Anterior cingulate cortex (tissue), 58 donors: ENCODE measurements at places on chromosomes 7 and 10.

- DNase-seq: no peak
Observed at GRCh38 chr7:27143023-27143949, at the start of gene HOXA5. Gene HOXA5, minus strand, starts transcription at chr7:27143681. Its CDS starts 74 bp downstream, at chr7:27143607.

GRCh38 chr7:115844857-115845256 lies 185.7 kb downstream of the TFEC start:
- DNase-seq: no peak

- no peak for DNase-seq
Observed at GRCh38 chr7:81064426-81064825, 145.6 kb upstream of the SEMA3C start.

GRCh38 chr10:62382831-62383230 lies 8.7 kb downstream of the ZNF365 start:
- no peak for DNase-seq

DNA sequence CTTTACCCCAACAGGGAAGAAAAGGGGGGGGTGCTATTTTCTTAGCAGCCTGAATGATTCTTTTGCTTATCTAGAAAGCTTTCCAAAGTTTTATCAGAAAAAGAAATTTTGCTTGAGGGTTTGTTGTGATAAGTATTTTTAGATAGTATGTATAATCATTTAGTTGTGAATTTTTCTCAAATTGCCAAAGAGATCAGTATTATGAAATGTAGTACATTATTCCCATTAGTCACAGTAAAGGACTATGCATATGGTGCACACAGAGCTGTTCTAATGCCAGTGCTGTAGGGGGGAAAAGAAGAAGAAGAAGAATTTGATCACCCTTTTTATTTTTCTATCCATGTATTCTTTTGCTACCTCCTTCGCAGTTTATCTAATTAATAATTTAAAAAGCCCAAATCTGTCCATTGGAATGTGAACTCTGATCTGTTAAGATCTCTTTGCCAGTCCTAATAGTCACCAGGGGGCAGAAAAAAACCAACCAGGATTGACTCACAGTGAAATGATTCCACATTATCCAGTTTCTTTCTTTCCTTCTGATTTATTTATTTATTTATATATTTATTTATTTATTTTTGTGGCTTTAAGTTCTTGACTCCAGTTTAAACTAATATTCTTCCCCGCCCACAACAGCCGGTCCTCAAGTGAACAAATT lies 4.7 kb downstream of the RBM20 start:
- DNase-seq: no peak

- DNase-seq: no peak
Observed at GRCh38 chr7:151868396-151869108, 8.4 kb downstream of the PRKAG2 start.

GRCh38 chr10:29102636-29103035 lies 186.2 kb upstream of the LYZL1 start:
- no peak for DNase-seq

GRCh38 chr7:156854654-156855053 lies 38.3 kb downstream of the LMBR1 start:
- no peak for DNase-seq

DNA sequence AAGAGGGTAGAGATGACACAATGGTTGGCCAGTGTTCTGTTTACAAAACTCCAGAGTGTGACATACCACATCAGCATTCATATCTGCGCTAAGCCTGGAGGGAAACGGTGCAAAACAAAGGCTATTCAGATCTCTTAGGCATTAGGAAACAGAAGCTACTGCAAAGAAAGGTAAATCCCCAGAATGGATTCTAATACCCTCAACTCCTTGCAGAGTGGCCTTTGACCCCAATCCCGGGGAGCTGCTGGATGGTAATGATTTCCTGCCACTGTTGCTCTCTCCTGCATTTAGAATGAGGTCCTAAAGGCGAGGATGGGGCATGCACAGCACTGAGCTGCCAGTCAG lies 65.2 kb downstream of the AOAH start:
- DNase-seq: no peak

GRCh38 chr10:75023074-75023473 lies 88.4 kb upstream of the SAMD8 start:
- DNase-seq: no peak

DNA sequence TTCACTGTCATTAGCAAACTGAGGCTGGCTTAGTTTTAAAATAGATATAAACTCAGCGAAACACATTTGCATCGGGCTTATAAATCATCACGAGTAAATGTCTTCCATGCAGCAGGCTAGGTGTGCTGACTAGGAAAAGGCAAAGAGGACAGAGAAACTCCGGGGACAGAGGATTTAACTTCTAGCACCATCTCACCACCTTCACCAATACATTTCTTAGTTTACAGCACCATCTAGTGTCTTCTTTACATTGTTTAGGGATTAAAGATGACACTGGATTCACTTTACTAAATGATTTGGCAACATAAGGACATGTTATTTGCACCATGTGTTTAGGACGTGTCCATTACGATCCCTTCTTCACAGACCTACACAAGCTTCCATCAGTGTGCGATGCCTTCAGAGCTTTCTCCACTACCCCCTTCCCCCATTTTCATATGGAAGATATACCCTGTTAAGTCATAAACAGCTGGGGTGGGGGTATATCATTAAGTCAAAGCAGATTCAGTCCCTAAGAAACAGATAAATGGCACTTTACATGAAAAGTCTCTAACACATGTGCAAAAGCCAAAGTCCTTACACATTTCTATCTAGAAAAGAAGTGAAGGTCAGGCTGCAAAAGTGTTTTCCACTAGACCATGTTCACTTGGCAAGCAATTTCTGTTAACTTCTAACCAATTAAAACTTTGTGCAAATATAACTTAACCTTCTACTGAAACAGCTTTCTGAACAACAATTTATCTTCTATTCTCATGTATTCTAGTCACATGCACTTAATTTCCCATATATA lies 103.3 kb downstream of the GRB10 start:
- DNase-seq: no peak

- DNase-seq: no peak
Observed at GRCh38 chr10:103047381-103047780, 129.3 kb downstream of the CNNM2 start.

DNA sequence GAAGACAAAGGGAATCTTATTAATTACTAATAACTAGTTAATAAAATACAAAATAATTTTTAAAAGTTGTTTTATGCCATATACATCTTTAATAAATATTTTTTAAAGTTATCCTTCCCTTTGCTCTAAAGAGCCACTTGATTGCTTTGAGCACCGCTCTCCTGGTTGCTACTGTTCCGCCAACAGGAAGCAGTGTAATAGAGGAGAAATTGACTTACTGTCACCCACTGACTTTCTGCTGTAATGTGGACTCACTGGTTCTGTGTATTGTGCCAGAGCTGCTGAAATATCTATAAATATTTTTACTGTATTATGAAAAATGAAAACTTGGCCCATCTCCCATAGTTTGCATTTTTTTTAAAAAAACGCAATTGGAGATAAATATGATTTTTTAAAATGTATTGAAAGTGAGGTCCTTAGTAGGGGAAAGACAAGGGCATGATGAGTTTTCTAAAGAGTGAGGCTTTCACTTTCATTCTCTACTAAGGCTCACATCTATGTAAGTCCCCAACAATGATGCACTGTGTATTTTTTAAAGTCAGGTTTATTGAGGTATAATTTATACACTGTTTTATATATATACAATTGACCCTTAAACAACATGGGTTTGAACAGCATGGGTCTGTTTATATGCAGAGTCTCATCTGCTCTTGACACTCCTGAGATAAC lies 100.5 kb downstream of the NPY start:
- DNase-seq: no peak

DNA sequence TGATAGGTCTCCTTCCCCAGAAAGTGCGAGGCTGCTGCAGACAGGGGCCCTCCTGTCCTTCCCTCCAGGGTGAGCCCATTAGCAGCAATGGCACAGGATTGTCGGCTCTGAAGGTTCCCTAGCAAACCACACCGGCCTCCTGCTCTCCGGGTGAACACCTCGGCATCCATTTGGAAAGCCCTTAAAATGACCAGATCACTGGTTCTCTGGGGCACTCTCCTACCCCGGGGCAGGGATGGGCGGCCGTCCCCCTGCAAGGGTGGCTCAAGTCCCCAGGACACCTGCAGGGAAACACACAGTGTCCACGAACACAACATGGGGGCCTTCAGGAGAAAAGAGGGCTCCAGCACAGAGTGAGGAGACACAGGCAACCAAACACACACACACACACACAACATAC lies 459.1 kb downstream of the PTPRN2 start:
- no peak for DNase-seq

DNA sequence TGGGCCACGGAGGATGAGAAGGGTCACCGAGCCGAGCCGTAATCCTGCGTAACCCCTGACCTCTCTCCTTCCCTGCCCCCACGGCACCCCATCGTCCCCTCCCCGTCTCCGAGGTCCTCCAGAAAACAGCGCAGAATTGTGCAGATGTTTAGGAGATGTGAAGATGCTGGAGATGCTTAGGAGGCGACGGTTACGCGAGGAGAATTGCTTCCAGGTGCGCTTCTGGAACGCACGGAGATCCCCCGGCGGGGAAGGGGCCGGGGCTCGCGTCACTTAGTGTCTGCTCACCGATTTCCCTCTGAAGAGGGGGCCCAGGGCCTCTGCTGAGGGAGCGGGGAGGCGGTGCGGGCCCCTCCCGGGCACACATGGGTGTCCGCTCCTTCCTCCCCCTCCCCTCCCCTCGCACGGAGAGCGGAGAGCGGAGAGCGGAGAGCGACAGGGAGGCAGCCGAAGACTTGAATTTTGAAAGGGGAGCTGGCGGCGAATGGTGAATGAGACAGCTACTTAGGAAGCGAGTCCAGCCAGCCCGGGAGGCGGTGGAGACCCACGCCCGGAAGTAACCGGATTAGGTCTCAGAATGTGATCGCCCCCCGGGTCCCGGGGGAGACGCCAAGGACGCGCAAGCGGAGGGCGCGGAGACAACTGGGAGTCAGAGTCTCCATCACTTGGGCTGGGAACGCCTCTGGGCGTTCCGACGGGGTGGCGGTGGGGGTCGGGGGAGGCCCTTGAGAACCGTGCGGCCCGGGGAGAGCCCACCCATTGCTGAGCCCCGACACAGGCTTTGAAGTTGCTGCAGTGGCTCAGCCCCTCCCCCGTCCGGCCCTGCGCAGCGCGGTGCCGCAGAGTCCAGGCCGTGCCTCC lies 8.7 kb upstream of the EN2 start:
- DNase-seq: no peak

DNA sequence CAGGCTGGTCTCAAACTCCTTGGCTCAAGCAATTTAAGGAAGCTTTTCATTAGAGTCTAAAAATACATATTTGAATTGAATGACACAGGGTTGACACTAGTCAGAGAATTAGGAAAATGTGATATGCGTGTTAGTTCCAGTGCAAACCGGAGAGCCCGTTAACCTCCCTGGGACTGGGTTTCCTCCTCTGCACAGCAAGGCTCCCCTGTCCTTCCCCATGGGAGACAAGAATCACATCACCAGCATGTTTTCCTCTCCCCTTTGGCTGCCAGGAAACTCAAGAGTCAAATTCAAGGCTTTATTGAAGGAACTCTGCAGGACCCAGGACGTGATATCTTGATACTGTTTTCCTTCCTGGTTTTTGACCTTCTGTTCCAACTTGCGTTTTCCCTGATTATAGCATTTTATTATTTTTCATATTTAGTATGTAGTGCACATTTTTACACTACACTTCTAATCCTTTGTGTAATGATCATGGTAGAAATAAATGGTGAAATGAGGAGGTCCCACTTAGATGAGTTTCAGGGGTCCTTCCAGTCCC lies 24.9 kb downstream of the GSTO2 start:
- DNase-seq: no peak

DNA sequence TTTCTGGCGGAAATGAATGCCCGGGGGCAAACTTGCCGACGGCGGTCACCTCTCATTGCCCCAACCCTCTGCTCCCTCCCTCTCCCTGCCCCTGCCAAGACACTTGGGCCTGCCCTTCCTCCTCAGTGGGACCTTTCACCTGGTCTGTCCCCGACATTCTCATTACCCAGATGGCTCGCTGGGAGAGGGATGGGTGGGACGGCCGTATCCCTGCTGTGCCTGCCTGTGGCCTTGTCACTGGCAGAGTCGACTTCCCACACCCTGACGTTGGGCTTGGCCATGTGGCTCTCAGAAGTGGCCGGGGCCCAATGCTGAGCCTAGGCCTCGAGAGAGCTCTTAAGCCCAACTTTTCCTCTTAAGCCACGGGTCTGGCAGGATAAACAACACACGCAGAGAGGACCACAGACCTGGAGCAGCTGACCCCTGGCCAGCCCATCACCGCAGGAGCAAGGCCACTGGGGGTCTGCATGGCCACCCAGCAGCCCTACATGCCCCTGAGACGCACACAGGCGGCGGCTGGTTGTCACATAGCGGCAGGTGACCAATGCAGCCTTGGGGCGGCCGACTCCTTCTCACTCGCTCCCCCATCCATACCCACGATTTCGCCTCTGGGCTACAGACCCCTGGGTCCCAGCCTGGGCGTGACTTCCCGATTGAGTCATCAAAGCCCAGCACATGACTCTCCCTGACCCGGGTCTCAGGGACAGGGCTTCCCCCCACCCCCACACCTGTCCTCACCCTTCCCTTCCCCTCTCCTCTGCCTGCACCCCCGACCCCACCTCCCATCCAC lies 40.1 kb downstream of the SLC29A4 start:
- DNase-seq: no peak

- peak; percentile 75 for DNase-seq
Observed at GRCh38 chr7:155003092-155003375, at the start of gene PAXIP1. Gene PAXIP1, minus strand, starts transcription at chr7:155003124. Its CDS starts 195 bp downstream, at chr7:155002929.

DNA sequence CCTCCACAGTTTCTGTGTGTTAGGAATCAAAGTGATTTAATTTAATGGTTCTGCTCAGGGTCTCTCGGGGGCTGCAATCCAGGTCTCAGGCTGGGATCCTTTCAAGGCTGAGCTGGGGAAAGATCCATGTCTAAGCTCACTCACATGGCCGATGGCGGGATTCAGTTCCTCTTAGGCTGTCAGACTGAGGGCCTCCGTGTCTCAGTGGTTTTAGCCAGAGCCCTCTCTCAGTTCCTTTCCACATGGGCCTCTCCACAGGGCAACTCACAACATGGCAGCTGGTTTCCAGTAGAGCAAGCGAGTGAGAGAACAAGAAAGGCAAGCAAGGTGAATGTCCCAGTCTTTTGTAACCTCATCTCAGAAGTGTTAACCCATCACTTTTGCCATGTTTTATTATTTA lies 26.9 kb downstream of the CAV1 start:
- DNase-seq: no peak

- DNase-seq: no peak
Observed at GRCh38 chr7:156049366-156049765, 237.1 kb upstream of the SHH start.

- no peak for DNase-seq
Observed at GRCh38 chr7:30521532-30521931, 16.9 kb upstream of the GGCT start.

GRCh38 chr7:34296663-34297062 lies 361.4 kb upstream of the NPSR1 start:
- no peak for DNase-seq

GRCh38 chr10:128929767-128930166 lies 537.3 kb upstream of the MGMT start:
- no peak for DNase-seq

- DNase-seq: no peak
Observed at GRCh38 chr7:148701414-148701813, 2.7 kb downstream of the CUL1 start.
